ENCODE measurements at places on chromosomes 1 and 21.

DNA sequence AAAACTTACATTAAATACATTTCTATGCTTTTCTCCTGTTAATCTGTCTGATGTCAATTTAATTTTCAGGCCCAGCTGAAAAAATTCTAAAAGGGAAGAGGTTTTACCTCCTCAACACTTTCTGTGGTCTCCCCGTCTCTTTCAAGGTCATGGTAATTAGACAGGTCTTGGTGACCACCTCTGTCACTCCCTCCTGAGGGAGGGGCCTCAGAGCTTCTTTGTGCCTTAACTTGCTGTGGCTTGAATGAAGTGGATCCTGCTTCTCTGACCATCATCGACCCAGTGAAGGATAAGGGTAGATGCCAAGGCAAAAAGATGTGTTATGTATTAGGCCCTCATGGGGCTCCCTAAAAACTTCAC lies 40.8 kb upstream of the OSBPL9 start:
- no peak for DNase-seq

DNA sequence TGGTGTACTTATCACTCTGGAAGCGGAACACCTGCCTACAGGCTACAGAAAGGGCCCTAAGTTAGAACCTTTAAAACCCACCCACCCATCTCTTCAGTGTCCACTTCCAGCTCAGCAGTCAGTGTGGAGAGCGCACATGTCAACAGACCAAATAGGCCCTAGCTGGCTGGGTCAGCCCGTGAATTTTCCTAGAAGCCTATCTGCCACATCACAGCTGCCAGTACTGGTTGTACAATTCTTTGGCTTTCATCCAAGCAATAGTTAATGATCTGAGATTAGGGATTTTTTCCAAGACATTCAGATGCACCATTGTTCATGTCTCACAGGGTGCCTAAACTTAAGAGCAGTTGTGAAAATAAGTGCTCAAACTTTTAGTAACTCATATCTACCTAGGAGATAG lies 197.1 kb downstream of the KCNK2 start:
- no peak for DNase-seq

- no peak for DNase-seq
Measured at GRCh38 chr1:185699874-185700273, 34.3 kb upstream of the HMCN1 start.

DNA sequence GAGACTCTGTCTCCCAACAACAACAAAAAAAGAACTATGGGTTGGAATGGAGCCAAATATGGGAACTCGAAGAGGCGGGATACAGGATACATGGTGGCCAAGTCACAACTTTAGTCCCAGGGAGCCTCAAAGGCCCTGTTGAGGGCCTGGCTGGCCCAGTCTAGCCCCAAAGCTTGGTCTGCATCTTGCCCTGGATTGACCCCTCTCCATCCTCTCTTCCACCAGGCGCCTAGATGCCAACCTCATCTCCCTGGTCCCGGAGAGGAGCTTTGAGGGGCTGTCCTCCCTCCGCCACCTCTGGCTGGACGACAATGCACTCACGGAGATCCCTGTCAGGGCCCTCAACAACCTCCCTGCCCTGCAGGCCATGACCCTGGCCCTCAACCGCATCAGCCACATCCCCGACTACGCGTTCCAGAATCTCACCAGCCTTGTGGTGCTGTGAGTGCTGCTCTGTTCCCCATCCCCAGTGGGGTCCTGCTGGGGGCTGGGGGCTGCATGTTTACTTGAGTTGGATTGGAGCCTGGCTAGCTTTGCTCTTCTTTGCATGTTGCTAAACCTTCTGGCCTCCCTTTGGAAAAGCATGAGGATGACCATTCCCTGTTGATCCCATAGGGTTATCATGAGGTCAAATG lies 65.5 kb downstream of the UBE2T start:
- no peak for DNase-seq

GRCh38 chr1:160206421-160207117 lies 1.4 kb downstream of the PEA15 start:
- DNase-seq, result no peak

GRCh38 chr1:248372394-248372793 lies 3.2 kb upstream of the OR2T6 start:
- no peak for DNase-seq

DNA sequence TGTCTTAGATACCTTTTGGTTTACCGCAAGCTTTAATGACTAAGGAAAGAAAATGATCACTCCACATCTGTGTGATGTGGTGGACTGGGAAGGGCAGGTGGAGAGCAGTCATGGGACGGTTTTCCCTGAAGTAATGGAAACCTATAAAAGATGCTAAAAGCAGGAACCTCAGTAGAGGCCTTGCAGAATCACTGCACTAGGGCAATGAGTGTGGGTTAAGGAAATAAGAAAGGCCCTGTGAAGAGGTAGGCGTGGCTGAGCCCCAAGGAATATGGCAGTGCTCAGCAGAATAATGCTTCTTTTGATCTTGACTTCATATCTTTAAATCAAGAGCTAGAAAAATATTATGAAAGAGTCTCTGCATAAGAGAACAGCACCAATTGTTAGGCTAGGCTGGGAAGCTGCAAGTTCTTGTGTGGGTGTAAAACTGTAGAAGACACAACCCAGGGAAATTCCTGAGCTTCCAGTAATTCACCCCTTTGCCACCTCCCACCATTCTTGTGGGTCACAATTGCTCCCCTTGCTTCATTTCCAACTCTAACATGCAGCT lies 49.9 kb downstream of the CLCA4 start:
- no peak for DNase-seq

GRCh38 chr1:10046356-10047085 lies 13.8 kb downstream of the UBE4B start:
- no peak for DNase-seq

DNA sequence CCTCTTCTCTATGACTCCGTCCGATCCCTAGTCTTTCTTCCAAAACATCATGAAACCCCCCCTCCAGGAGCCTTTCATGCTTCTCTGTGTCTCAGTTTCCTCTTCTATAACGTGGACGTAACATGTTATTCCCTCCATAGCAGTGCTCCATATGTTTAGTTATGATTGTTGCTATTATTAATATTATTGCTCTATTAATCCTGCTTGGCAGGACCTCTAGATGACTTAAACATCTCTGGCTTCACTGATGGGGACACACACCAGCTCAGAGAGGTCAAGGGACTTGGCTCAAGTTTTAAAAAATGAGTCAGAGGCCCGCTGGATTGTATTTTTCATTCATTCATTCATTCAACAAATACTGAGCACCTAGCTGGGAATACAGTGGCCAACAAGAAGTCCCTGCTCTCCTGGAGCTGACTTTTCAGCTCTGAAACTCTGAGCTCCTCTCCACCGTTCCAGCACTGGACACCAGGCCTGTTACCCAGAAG lies 404 bp upstream of the CPLANE2 start:
- no peak for DNase-seq

DNA sequence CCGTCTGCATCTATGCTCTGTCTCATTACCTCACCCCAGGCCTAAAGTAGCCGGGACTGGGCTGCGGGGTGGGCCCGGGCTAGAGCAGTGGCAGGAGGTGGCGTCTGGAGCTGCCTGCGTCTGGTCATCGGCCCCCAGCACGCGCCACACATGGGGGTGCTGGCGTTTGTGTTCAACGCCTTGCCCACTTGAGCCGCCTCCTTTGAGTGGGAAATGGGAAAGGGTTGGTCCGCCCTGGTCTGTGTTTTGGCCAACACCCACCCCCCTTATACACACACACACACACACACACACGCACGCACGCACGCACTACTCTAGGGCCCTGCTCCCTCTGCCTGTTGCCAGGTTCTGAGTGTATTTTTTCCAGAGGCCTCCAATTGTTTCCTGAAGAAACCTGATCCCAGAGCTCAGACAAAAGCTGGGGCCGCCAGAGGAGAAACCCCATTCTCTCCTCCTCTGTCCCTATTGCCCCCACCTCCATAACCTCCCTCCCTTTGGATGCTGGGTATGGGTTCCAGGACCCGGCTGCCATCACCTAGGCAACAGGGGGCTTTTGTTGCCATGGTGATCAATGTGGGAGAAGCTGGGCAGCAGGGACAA lies 10.1 kb downstream of the VANGL2 start:
- DNase-seq, result no peak

GRCh38 chr1:199124351-199124750 lies 485.5 kb downstream of the PTPRC start:
- no peak for DNase-seq

- no peak for DNase-seq
Measured at GRCh38 chr1:206700445-206701036, 15.8 kb downstream of the MAPKAPK2 start.

DNA sequence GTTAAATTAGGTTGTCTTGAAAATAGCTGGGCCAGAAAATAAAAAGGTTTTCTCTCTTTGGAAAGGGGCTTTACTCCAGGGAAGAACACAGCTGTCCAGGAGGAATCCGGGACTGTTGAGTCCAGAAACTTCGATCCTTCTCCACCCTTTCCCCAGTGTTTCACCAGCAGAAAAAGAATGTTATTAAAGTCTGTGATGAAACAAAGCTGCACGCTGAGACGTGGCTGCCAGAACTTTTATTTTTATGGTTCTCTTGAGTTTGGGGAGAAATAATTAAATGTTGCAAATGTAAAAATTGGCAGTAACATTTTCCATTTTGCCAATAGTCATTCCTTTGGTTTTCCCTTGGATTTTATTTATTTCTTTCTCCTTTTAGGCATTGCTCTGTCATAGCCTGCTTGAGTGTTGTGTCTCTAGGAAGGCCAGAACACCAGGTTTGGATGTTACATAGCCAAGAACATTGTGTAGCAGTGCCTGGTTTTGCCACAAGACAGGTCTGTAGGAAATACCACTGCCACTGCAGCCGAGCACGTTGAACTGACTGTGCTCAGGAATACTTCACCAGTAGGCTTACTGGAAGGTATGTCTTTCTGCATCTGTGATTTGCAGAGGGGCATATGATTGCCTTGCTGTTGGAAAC lies 87.4 kb downstream of the ROR1 start:
- no peak for DNase-seq

GRCh38 chr1:29800120-29800519 lies 563.8 kb downstream of the PTPRU start:
- no peak for DNase-seq

GRCh38 chr1:156970017-156970416 lies 49.6 kb downstream of the LRRC71 start:
- no peak for DNase-seq

DNA sequence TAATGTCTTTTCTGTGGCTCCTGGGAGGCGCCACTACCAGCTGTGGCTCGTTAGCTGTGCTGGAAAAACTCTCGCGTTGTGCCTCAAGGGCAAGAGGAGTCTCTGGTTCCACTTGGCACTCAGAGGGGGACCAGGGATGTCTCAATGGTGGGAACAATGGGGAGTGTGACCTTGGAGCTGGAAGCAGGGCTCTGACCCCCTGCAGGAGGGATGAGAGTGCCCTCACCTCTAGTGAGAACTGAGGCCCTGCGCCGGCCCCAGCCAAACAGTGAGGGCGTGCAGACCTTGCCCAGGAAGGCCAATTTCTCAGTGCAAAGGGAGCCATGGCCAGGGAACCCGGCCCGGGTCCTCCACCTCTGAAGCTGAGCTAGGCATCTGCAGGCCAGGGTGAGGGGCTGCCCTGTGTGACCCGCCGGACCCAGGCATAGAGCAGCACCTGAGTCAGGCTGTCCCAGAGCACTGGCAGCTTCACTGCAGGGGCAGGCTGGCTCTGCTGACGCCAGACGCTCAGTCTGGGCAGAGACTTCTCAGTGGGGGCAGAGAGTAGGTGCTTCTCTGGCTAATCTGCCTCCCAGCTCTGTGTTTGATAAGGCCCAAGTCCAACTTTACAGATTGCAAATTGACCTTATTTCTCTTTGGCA lies 1.8 kb downstream of the RD3 start:
- no peak for DNase-seq

GRCh38 chr1:179775009-179775408 lies 31.9 kb downstream of the FAM163A start:
- DNase-seq, result no peak

GRCh38 chr1:231748760-231749415 lies 122.3 kb downstream of the DISC1 start:
- no peak for DNase-seq

GRCh38 chr1:172145231-172145651 lies 275.2 kb upstream of the C1orf105 start:
- no peak for DNase-seq

DNA sequence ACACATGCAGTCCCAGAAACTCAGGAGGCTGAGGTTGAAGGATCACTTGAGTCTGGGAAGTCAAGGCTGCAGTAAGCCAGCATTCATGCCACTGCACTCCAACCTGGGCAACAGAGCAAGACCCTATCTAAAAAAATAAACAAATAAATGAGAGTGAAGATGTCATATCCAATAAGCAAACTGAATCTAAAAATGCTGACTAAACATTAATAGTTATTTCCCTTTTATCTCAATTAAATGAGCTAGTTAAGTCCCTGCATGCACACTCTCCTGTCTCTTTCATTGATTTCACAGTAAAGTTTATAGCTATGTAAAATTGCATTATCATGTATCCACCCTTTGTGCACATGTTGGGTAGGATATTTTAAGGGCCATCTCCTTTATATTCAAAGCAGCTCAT lies 81.1 kb upstream of the L1TD1 start:
- no peak for DNase-seq

DNA sequence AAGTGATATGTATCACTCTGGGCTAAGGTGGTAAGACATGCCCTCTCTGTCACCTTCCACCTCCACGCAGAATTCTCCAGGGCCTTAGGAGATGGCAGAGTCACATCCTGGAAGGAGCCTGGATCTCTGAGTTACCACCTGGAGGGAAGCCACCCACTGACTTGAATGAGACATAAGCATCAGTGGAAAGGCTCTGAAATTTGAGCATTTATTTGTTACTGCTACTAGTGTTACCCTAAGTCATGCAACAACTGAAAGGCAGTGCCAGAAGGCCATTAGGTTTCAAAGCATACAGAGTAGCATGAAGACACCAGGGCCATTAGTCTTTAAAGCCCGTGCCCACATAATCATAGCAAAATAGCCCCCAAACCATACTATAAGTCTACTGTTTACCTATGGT lies 230.3 kb upstream of the IRF2BP2 start:
- no peak for DNase-seq

- DNase-seq, result no peak
Measured at GRCh38 chr1:154223621-154224020, 2.9 kb downstream of the UBAP2L start.

DNA sequence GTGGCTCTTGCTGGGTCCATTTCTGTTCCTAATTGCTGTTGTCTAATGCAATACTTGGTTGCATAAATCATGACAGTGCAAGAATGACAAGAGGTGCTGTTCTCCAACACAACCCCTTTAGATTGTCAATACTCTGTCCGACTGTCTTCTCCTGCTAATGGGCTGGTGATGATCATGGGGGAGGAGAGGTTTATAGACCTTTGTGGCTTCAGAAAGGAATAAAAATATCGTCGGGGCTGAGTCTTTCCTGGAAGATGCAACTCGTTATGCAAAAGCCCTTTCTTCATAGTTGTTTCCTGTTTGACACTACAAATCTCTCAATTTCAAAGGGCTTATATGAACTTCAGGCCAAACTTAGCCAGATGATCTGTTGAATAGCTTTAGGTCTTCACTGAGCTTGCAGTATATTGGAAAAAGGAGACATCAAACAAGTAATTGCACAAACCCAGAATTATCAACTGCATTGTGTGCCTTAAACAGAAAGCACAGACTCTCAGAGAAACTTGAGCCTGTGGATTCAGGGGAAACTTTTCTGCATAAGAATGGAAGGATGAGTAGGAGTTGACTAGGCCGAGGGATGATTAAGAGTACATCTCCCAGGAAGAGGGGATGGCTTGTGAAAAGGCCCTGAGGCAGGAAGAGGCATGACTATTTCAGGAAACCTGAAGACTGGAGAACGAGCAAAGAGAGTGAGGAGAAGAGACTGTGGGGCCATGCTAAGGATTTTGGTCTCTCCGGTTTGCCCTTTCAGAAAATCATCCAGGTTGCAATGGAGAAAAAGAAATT lies 107.6 kb downstream of the TSEN15 start:
- no peak for DNase-seq

GRCh38 chr1:65422241-65423203 lies 2.1 kb downstream of the LEPR start:
- DNase-seq, result no peak

Data from activated T-cell treated with anti-CD3 and anti-CD28 coated beads, Interleukin-2, amount 50 U/mL, for 72 hours (primary cell).